CD4-positive, alpha-beta T cell (primary cell): ENCODE measurements at places on chromosomes 11 and 22. TPM values are rescaled to one million over a fixed set of nuclear protein-coding genes. Genes with fewer than 3 reads are reported as not detected.

- peaks cover 6% of the 10 kb centered on the region for H3K4me1 ChIP-seq
- H3K27ac ChIP-seq, result no peak overlapping the region
- no peaks in the 10 kb centered on the region for H3K27me3 ChIP-seq
- H3K4me3 ChIP-seq, result no peak overlapping the region
- DNase-seq, result no peak
Measured at GRCh38 chr11:78425399-78426070, 7.9 kb upstream of the GAB2 start.

GRCh38 chr22:36026741-36027140, 1.9 kb downstream of the RBFOX2 start:
- no peak for DNase-seq
- H3K27me3 ChIP-seq, result no peaks in the 10 kb centered on the region
- no peak overlapping the region for H3K4me3 ChIP-seq
- no peak overlapping the region for H3K27ac ChIP-seq

DNA sequence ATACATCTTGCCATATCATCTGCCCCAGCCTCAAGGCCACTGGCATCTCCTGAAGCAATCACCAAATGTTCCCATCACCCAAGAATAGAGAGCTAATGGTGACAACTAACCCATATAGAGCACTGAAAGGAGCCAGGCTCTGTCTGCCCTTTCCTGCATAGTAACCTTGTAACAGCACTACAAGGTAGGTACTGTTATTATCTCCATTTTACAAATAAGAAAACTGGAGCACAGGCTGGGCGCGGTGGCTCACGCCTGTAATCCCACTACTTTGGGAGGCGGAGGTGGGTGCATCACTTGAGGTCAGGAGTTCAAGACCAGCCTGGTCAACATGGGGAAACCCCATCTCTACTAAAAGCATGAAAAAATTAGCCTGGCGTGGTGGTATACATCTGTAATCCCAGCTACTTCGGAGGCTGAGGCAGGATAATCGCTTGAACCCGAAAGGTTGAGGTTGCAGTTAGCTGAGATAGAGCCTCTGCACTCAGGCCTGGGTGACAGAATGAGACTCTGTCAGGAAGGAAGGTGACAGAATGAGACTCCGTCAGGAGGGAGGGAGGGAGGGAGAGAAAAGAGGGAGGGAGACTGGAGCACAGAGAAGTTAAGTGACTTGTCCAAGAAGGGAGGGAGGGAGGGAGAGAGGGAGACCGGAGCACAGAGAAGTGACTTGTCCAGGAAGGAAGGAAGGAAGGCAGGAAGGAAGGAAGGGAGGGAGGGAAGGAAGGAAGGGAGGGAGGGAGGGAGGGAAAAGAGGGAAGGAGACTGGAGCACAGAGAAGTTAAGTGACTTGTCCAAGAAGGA, 2.2 kb downstream of the SLC35F2 start:
- no peak for DNase-seq
- H3K27me3 ChIP-seq, result no peaks in the 10 kb centered on the region
- H3K36me3 ChIP-seq, result no peaks in the 10 kb centered on the region
- peaks cover 26% of the 10 kb centered on the region for H3K4me1 ChIP-seq

DNA sequence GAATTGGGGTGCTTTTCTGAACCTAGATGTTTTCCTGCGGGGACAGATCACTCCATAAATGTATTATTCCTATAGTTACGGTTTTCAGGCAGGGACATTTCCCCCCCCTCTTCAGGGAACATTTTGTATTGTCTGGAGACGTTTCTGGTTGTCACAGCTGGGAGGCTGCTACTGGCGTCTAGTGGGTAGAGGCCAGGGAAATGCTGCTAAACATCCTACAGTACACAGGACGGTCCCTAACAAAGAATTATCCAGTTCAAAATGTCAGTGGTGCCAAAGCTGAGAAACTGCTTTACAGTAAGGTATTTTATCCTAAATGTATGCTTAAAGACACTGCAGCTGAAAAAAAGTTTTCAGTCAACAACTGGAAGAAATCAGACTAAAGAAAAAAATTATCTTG, 19.4 kb downstream of the PIWIL4 start:
- DNase-seq, result no peak
- no peaks in the 10 kb centered on the region for H3K36me3 ChIP-seq
- no peaks in the 10 kb centered on the region for H3K4me1 ChIP-seq
- no peak overlapping the region for H3K4me3 ChIP-seq
- H3K27ac ChIP-seq, result no peak overlapping the region

DNA sequence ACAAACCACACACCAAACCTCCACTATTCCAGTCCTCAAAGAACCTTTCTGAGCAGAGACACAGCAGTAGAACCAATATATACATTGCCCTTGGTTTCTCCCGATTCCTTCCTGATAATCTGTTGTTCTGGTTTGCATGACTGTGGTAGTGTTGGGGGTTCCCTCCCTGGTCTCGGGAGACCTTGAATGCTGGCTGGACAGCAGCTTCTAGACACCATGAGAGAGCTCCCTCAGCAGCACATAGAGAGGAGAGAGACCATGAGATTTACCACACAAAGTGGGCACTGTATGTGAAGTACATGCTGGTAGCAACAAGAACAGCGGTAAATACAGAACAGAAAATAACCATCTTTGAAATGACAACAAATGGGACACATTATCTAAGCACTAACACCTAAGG, 2.6 kb downstream of the C11orf91 start:
- peaks cover 14% of the 10 kb centered on the region for H3K4me1 ChIP-seq
- no peak overlapping the region for H3K4me3 ChIP-seq
- no peaks in the 10 kb centered on the region for H3K36me3 ChIP-seq
- DNase-seq, result no peak
- H3K27ac ChIP-seq, result no peak overlapping the region

DNA sequence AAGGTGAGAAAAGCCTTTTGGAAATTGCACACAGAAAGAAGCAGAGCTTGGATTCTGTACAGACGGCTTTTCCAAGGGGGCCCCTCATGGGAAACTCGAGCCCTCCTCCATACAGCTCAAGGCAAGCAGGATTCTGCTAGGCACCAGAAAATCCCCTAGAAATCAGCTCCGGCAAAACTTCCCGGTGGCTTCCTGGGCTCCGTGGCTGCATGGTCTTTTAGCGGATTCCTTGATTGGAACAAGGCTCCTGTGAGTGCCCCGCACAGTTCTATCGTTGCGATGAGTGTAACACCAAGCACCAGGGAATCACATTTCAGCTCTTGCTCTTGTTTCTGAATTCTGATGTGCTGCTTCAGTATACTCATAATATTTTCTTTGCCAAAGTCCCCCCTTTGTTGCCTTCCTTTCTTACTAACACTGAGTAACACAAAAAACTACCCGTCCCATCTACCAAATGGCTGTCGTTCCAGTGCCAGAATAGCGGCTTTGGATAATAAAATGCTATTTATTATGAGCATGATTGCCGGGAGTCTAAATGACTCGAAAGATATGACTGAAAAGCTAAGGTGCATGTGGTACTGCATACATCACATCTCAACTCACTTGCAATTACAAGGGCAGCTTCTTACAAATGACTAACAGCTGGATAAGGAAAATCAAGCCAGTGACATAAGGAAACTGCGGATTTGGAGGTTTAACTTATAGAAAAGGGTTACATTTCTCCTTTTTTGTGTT, 494.1 kb downstream of the DLG2 start:
- H3K27ac ChIP-seq, result no peak overlapping the region
- H3K27me3 ChIP-seq, result no peaks in the 10 kb centered on the region
- no peaks in the 10 kb centered on the region for H3K36me3 ChIP-seq

DNA sequence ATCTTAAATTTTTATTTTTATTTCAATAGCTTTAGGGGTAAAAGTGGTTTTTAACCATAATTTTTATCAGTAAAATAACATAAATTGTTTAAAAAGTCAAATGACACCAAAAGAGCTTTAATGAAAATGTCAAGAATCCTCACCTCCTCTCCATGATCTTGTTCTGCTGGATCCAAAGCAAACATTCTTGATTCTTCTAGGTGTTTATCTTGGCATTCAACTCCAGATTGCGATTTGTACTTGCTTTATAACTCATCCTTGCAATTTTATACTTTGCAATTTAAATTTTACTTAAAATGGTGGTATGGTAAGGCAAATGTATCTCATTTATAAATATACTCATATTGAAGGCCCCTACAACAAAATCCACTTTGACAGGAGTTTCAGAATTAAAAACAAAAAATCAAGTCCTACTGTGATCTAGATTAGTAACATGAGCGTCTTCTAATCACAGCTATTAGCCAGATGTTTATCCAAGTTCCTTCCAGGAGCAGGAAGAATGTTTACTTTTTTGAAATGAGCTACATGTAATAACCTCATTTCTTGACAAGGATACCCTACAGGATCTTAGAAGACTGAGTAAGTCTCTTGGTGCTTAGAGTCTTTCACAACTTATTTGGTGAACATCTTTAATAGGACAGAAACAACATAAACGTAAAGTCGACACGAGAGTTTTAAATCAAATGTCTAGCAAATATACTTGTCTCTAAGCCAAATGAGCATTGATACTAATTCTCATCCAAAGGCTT, 72.4 kb upstream of the CARD18 start:
- H3K27me3 ChIP-seq, result no peaks in the 10 kb centered on the region
- no peaks in the 10 kb centered on the region for H3K36me3 ChIP-seq
- no peak overlapping the region for H3K4me3 ChIP-seq
- H3K27ac ChIP-seq, result no peak overlapping the region
- no peaks in the 10 kb centered on the region for H3K4me1 ChIP-seq
- DNase-seq, result no peak

DNA sequence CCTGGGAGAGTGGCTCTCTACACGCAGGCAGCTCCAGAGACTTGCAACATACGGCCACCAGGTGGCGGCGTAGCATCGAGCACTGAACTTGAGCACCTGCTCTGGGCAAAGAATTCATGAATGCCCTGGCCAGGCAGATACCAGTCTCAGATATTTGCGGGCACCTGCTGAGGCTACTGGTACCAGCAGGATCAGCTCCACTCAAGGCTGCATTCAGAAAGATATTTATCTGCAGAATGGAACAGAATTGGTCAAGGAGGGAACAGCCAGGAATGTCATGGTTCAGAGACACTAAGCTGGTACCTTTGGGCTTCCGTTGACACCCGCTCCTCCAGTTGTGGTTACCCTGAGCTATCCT, 10.8 kb upstream of the CCDC86 start:
- H3K36me3 ChIP-seq, result no peaks in the 10 kb centered on the region
- DNase-seq, result peak; percentile 72

- H3K36me3 ChIP-seq, result no peaks in the 10 kb centered on the region
- no peak overlapping the region for H3K4me3 ChIP-seq
- no peak overlapping the region for H3K27ac ChIP-seq
- H3K4me1 ChIP-seq, result no peaks in the 10 kb centered on the region
- DNase-seq, result no peak
Measured at GRCh38 chr11:102799681-102800340, 1.9 kb upstream of the MMP1 start.

SCGB2A2 gene
- total RNA-seq, result not detected

UBQLNL gene
- total RNA-seq, result 0.50 TPM

ASRGL1 gene
- 0.81 TPM for total RNA-seq

C11orf52 gene
- total RNA-seq, result not detected

GRK3 gene
- 2.0 TPM for total RNA-seq

SMIM35 gene
- 0.06 TPM for total RNA-seq
